Natural killer cell (primary cell): ENCODE measurements at places on chromosomes 2 and 18. TPM values are rescaled to one million over a fixed set of nuclear protein-coding genes. Genes with fewer than 3 reads are reported as not detected.

GRCh38 chr2:174634130-174635014 is 36.8 kb upstream of the WIPF1 start:
- no peaks in the 10 kb centered on the region for H3K27me3 ChIP-seq
- peak overlapping the region; percentile 83 for H3K27ac ChIP-seq
- H3K4me1 ChIP-seq = peaks cover 30% of the 10 kb centered on the region
- H3K4me3 ChIP-seq = peak overlapping the region; percentile 65
- DNase-seq = peak; percentile 39

GRCh38 chr2:234705108-234705507 is 208.2 kb upstream of the ARL4C start:
- no peak overlapping the region for H3K27ac ChIP-seq
- H3K27me3 ChIP-seq = peaks cover 2% of the 10 kb centered on the region
- H3K36me3 ChIP-seq = no peaks in the 10 kb centered on the region

CDH20 gene
- 0.09 TPM for total RNA-seq

DNA sequence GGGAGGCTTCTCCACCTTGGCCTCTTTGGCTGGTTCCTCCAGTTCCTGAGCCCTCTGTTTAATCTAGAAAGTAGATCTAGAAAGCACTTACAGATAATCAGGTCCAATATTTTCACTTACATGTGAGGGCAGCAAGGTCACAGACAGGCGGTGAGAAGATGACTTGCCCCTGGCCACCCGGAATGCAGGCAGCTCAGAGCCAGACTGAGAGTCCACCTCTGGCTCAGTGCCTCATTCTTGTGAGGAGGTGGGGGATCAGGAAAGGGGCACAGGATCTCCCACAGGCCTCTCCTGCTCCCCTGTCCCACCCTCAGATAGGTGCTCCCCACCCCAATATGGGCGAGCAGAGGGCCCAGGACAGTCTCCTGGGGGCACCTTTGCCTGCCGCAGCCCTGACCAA is 5.8 kb downstream of the WNT6 start:
- peaks cover 6% of the 10 kb centered on the region for H3K4me1 ChIP-seq
- H3K36me3 ChIP-seq = no peaks in the 10 kb centered on the region
- H3K4me3 ChIP-seq = no peak overlapping the region
- DNase-seq = no peak

DNA sequence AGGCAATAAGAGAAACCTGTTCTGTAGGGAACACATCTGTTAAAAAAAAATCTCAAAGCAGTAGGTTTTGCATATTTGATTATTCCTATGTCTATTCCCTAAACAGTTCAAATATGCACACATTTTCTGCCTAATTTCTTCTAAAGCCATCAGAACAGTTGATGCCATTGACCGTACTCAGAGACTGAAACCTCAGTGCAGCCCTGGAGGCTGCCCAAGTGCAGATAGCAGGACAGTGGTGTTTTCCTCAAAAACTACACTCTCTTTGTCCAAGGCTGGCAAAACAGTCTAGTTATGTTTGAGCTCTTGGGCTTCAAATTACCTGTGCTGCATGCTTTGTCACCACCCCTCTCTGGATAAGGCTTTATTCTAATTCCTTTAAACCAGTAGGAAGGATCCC is 23.3 kb upstream of the NFE2L2 start:
- peaks cover 14% of the 10 kb centered on the region for H3K4me1 ChIP-seq
- no peaks in the 10 kb centered on the region for H3K27me3 ChIP-seq
- H3K4me3 ChIP-seq = no peak overlapping the region
- DNase-seq = no peak
- no peak overlapping the region for H3K27ac ChIP-seq
- H3K36me3 ChIP-seq = no peaks in the 10 kb centered on the region
